ENCODE measurements at places on chromosomes 13 and 19.

GRCh38 chr13:104595511-104595910 lies 1529.3 kb upstream of the SLC10A2 start:
- no peak for DNase-seq

GRCh38 chr19:6047741-6048251 lies 62.5 kb downstream of the RFX2 start:
- DNase-seq = no peak

DNA sequence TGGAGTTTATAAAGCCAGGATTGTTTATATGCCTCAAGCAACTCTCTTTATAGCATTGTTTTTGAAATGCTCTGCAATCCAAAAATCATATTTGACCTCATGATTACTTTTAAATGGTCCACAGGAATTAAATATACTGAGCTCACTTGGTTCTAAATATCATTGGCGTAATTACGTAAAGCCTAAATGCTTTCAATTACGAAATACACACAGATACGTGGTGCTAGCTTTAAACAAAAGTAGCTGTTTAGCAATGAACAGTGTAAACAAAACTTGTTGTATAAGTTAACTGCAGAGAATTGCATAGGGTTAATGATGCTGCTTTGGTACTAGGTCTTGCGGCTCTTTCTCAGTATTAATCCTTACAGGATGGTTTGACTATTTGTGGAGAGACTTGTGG lies 346.6 kb downstream of the COG6 start:
- DNase-seq = no peak

DNA sequence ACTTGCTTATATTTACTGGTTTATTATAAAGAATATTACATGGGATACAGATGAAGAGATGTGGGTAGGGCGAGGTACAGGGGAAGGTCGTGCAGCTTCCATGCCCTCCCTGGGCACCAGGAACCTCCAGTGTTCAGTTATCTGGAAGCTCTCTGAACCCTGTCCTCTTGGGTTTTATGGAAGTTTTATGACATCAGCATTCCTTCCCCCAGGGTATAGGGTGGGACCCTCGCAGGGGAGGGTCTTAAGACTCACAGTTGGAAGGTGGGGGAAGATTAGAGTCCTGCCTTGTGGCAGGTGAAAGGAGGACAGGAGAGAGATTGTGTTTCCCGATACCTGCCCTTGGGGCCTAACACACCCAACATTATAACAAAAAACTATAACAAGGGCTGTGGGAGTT lies 71.8 kb upstream of the NPAS1 start:
- DNase-seq = no peak

GRCh38 chr19:46413262-46414031 lies at the start of gene CCDC8:
Gene CCDC8, minus strand, starts transcription at chr19:46413564. Its CDS starts 754 bp downstream, at chr19:46412810.
- DNase-seq = no peak

DNA sequence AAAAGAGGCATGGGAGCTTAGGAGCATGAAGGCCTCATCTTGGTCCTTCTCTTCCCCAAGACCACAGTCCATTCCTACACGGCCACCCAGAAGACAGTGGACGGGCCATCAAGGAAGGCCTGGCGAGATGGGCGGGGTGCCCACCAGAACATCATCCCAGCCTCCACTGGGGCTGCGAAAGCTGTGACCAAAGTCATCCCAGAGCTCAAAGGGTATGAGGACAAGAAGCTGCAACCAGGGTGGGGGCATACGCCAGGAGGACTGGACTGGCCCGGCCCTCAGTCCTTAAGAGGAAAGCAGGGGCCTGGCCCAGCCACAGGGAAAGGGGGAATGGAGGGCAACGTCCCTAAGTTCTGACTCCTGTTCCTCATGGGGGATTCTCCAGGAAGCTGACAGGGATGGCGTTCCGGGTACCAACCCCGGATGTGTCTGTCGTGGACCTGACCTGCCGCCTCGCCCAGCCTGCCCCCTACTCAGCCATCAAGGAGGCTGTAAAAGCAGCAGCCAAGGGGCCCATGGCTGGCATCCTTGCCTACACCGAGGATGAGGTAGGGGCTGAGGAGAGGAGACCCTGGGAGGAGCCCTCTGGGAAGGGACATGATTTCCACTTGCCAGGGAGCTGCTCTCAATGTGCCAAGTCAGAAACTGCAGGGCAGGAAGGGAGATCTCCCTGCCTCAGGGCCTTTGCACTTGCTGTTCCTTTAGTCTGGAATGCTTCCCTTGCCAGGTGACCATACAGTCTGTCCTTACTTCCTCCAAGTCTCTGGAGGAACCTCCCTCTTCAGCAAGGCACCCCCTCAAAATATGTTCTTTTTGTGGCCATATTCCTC lies 1.9 kb upstream of the TMEM147 start:
- DNase-seq = no peak

DNA sequence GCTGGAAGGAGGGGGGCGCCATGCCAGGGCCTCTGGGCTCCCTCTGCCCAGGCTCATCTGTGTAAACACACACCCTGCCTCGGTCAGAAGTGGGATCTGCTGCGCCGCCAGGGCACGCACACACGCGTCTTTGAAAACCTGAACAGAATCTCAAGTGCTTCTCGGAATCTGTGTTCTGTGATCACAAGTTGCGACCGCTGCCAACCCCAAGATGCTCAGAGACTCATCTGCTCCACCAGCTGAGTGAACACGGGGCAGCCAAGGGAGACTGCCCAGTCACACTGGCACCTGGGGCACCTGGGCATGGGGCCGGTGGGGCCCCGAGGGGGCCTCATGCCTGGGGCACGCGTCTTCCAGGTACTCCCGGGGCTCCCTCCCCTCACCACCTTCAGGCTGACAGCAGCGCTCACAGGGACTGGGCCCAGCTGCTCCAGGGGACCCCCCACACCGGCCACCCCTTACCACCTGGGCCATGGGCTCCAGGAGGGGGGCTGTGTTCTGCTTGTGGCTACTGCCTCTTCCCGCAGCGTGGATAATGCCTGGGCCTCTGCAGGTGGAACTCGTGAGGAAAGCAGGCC lies 59.0 kb downstream of the KLF2 start:
- no peak for DNase-seq

GRCh38 chr13:36214163-36214921 lies at the start of gene SOHLH2:
Gene SOHLH2, minus strand, starts transcription at chr13:36214556. Its CDS starts 30 bp downstream, at chr13:36214526.
- DNase-seq = no peak

- no peak for DNase-seq
These were observed 22.1 kb downstream of the CAPN12 start for GRCh38 chr19:38721979-38722773.

DNA sequence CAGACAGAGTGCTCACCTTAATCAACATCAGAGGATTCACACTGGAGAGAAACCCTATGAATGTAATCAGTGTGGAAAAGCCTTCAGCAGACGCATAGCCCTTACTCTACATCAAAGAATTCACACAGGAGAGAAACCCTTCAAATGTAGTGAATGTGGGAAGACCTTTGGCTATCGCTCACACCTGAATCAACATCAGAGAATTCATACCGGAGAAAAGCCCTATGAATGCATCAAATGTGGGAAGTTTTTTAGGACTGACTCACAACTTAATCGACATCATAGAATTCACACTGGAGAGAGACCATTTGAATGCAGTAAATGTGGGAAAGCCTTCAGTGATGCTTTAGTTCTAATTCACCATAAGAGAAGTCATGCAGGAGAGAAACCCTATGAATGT lies 18.3 kb downstream of the ZNF527 start:
- no peak for DNase-seq

DNA sequence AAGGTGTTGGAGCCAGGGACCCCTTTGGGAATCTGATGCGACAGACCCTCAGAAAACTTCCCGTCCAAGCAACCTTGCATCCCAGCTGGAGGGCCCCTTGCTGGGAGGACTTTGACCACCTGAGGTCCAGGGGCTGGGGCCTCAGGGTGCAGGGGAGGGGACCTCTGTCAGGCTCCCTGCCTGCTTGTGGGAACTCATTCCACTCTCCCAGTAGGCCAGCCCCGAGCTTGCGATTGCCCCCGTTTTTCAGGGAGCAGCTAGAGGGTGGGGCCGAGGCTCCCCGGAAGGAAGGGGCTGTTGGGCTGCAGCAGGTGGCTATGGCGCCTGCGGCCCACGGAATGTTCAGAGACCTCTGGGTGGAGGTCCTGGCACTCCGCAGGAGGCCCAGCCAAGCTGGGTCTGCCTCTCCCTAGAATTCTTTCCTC lies 2.8 kb downstream of the GNA11 start:
- DNase-seq = no peak

GRCh38 chr13:83618966-83619365 lies 263.3 kb downstream of the SLITRK1 start:
- no peak for DNase-seq

- no peak for DNase-seq
These were observed 17.5 kb downstream of the PPP5C start for GRCh38 chr19:46364359-46364758.

DNA sequence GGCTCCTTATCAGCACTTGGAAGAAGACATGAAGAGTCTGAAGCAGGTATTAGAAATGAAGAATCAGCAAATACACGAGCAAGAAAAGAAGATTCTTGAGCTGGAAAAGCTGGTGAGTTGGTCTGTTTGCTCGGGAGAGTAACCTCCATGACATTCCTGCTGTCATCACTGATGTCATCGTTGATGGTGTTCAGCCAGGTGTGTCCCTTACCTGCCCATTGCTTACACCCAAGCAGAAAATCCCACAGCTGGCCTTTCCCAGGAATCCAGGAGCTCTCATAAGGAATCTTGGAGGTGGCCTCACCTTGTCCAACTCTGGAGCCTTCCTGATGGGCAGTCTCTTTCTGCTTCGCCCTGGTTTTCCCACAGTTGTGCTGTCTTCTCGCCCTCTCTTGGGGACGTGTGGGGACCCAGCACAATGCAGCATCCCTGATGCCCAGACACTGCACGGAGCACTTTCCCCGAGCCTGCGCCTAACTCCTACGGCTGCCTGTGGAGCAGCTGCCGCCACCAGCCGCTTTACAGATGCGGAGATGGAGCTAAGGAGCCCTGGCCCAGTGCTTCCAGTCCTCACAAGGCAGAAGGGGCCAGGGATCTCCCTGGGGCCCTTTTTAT lies 97.0 kb downstream of the SLC7A1 start:
- no peak for DNase-seq

- DNase-seq = no peak
These were observed 74.8 kb downstream of the ZNF536 start for GRCh38 chr19:30446850-30447552.
